ENCODE measurements at places on chromosomes 12 and 14. TPM values are rescaled to one million over a fixed set of nuclear protein-coding genes. Genes with fewer than 3 reads are reported as not detected.

DNA sequence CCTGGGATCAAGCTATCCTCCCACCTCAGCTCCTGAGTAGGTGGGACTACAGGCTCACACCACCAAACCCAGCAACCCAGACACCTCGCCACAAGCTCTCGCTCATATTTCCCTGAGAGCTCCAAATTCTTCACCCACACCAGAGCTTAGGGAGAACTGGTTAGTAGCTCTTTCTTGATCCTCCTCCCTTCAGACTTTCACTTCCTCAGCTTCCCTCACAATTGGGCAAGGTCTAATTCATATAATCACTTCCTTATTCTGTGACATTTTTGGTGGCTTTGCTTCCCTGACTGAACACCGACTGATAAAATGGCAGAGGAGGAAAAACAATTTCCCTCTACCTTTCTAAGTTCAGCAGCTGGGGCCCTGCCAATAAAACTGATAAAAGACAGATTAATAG lies 88.5 kb downstream of the GXYLT1 start:
- no peak for DNase-seq

DNA sequence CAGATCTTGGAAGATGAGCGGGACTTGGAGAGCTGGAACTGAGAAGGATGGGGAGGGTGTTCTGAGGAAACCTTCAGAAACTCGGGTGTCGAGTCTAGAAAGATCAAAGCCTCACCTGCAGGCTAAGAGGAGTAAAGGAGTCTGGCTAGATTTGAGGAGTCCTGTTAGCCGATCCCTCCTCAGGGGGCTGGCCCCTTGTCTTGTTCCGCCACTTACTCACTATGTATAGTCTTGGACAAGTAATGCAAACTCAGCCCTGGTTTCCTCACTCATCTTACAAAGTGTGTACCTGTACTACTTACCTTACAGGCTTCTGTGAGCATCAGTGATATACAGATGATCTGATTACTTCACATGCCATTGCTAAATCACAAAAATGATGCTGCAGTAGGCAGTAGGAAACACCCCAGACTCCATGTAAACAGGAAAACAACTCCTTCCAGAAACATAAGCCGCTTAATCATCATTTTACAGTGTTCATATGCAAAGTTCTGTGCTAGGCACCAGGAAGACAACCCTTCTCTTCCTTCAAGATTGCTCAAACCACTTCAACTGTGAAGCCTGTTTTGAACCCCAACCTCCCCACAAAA lies 2.0 kb upstream of the SPTLC2 start:
- no peak for DNase-seq

- no peak for DNase-seq
Observed at GRCh38 chr14:86787717-86788116, 1205.3 kb downstream of the GALC start.

DNA sequence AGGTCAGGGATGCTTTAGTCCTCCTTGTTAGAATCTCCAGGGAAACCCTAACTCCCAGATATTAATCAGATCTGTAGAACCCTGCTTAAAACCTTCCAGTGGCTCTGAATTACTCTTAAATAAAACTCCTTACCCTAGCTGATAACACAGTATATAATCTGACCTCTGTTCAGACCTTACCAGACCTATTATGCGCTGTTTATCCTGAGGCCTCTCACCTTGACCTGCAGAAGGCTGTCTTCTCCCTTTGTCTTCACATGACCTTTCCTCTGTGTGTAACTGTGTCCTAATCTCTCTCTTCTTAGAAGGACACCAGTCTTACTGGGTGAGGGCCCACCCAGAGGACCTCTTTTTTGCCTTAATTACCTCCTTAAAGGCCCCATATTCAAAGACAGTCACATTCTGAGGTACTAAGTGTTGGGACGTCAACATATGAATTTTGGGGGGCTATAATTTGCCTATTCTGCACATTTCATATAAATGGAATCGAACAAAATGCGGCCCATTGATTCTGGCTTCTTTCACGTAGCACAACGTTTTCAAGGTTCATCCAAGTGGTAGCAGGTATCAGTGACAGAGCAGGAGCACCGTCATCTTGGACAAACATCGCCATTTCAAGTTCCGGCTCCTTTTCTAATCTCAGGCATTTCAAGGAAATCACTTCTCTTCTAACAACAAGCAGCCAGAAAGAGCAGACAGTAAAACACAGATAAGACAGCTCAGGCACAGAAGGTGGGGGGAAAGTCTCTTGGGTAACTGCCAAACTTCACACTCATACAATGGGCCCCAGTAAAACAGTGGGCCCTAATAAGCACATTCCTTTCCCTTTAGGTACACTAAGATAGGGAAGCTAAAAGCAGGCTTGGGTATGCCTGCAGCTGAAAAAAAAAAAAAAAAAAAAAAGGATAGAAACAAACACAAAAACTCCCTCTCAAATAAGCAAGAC lies 200.2 kb upstream of the NUDT4 start:
- no peak for DNase-seq

DNA sequence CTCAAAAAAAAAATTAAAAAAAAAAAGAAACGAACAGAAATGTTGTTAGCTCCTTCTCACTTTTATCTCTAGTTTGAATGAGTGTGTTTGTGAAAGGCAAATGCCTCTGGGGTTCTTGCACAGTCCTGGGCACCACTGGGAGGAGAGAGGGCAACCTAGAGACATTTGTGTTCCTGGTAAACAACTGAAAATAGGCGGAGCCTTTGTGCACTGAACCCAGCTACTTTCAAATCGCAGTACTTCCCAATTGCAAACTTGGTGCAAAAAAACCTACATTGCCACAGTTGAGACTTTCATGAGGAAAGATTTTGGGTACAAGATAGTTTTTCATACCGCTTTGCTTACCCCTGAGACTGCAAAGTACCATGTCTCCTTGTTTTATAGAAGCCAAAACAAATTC lies 430.0 kb downstream of the ZFP36L1 start:
- no peak for DNase-seq

C12orf60 gene
- 3.0 TPM for total RNA-seq

RILPL2 gene
- 10.4 TPM for total RNA-seq

VDR gene
- 108 TPM for total RNA-seq

ETFBKMT gene
- 0.35 TPM for total RNA-seq

TAS2R46 gene
- total RNA-seq: 0.46 TPM
